ENCODE measurements at places on chromosomes 2 and 18.

GRCh38 chr18:36454848-36455458 is 157.4 kb downstream of the FHOD3 start:
- no peak for DNase-seq

GRCh38 chr2:95054016-95054415 is 28.5 kb downstream of the MAL start:
- no peak for DNase-seq

DNA sequence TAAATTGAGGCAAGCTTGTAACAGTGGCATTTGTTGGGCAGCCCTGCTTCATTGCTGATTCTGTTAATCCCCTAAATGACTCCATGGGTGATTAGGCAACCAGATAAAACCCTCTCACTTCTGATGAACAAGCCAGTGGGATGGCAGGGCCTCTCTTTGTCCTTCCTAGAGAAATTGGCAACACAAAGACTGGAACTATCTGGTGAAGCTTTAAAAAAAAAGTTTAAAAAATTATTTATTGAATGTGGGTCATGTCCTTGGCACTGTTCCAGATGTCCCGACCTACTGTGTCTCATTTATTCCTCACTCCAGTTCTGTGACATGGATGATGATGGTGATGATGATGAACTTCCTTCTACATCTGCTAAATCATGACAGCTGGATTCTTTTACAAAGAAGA is 30.8 kb downstream of the NRP2 start:
- no peak for DNase-seq

GRCh38 chr2:36675579-36676282 is 20.8 kb upstream of the VIT start:
- no peak for DNase-seq

DNA sequence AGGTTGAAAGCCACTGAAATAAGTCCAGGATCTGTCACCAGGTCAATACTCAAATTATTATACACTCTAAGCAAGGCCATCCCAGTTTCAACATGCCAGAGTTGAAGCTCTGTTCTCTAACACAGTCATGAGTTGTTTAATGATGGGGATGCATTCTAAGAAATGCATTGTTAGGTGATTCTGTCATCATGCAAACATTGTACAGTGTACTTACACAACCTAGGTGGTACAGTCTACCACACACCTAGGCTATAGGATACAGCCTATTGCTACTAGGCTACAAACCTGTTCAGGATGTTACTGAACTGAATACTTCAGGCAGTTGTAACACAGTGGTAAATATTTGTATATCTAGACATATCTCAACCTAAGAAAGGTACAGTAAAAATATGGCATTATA is 162.2 kb downstream of the BAZ2B start:
- DNase-seq = no peak

DNA sequence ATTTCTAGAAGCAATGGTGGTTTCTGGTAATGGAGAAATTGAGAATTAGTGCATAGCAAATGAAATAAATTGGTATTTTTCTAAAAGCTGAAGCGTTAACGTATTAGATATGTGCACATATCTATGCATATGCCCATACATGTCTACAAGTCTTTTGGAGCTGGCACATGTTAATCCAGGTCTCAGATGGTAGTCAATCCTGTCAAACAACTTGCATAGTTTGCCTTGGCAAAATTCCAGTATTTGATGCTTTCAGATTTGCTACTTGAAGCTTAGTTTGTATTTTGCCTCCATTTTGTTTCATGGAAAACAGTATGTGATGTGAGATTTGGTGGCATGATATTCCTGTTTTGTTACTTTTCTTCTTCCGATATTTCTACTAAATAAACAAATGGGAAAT is 304.6 kb downstream of the PARD3B start:
- no peak for DNase-seq

- no peak for DNase-seq
Observed at GRCh38 chr18:32333781-32334180, 136.9 kb downstream of the GAREM1 start.

DNA sequence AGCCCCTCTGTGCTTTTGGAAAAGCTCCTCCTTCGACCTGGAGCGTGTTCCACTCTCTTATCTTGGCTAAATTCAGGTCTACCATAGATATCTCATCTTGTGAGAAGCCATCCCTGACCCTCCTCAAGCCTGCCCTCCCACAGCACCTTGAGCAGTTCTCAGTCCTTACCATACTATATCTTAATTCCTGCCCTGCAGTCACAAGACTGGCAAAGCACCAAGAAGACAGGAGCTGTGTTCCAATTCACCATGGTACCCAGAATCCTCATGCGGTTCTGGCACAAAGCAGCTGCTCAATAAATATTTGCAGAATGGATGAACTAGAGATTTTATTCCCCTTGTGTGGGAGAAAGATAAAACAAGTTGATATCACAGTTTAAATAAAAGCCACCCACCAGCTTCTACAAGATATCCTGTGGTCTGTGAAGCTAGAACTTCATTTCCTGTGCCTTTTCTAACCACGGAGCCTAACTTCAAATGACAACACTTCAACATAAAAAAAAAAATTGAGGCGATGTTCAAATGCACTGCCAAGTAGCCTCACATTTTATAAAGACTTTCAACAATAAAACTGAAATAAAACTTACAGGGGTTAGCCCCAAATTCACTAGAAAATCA is 19.5 kb downstream of the MARCHF4 start:
- no peak for DNase-seq

GRCh38 chr2:76862901-76863300 is 659.3 kb downstream of the LRRTM4 start:
- no peak for DNase-seq

- DNase-seq = no peak
Observed at GRCh38 chr2:64863097-64863820, 125.9 kb upstream of the SLC1A4 start.

GRCh38 chr18:7023063-7023580 is 94.5 kb downstream of the LAMA1 start:
- DNase-seq = no peak
